ENCODE measurements at places on chromosomes 6 and 20. TPM values are rescaled to one million over a fixed set of nuclear protein-coding genes. Genes with fewer than 3 reads are reported as not detected.

GRCh38 chr20:19185083-19185482 is 27.4 kb upstream of the SLC24A3 start:
- no peak for DNase-seq

DNA sequence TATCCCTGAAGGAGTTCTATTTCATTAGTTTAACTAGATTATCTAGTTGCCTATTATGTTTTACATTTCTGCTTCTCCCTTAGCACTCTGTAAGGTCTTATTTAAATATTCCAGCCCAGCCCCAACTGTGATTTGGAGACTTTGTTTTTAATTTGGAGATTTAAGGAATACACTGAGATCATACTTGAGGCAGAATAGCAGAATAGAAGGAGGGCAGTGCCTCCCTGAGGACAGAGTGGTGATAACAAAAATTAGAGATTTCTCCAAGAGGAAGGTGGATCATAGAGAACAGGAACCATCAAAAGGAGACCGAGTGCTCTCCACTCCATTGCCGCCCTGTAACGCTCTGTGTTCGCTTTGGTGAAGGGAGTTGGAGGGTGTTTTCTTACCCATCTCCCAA is 14.8 kb upstream of the CD164 start:
- no peak for DNase-seq

GRCh38 chr6:100998111-100998510 is 117.0 kb upstream of the ASCC3 start:
- no peak for DNase-seq

The NMBR gene
- not detected for total RNA-seq

All from G401 (cell line).